ENCODE measurements at places on chromosomes 1 and 21. TPM values are rescaled to one million over a fixed set of nuclear protein-coding genes. Genes with fewer than 3 reads are reported as not detected.

The PGLYRP4 gene
- total RNA-seq: not detected

The PDC gene
- not detected for total RNA-seq

The ETNK2 gene
- 12.2 TPM for total RNA-seq

The PKP1 gene
- total RNA-seq: not detected

The HSPB7 gene
- total RNA-seq: 3.5 TPM

The VAMP4 gene
- total RNA-seq: 7.7 TPM

The OR2G3 gene
- not detected for total RNA-seq

The EDEM3 gene
- total RNA-seq: 41.9 TPM

The KRTAP19-3 gene
- not detected for total RNA-seq

The C1orf216 gene
- 19.9 TPM for total RNA-seq

The NHLH2 gene
- under 0.01 TPM for total RNA-seq

The RGS13 gene
- not detected for total RNA-seq

DNA sequence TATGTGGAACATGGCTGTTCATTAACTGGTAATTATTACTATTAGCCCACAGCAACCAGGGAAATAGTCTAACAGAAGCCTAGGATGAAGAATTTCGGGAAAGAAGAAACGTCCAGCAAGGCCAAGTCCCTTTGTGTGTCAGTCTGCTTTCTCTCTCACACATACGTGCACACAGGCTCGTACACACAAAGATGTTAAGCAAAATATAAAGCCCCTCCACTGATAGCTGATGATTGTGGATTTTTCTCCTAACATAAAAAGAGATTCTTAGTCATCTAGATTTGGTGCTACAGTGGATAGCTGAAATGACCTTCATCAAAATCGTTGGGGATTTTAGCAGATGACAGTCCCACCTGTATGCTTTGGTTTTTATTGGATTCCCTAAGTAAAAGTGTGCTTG is 42.1 kb upstream of the A3GALT2 start:
- DNase-seq: no peak

GRCh38 chr1:227733309-227733705 is 1.8 kb downstream of the JMJD4 start:
- no peak for DNase-seq

DNA sequence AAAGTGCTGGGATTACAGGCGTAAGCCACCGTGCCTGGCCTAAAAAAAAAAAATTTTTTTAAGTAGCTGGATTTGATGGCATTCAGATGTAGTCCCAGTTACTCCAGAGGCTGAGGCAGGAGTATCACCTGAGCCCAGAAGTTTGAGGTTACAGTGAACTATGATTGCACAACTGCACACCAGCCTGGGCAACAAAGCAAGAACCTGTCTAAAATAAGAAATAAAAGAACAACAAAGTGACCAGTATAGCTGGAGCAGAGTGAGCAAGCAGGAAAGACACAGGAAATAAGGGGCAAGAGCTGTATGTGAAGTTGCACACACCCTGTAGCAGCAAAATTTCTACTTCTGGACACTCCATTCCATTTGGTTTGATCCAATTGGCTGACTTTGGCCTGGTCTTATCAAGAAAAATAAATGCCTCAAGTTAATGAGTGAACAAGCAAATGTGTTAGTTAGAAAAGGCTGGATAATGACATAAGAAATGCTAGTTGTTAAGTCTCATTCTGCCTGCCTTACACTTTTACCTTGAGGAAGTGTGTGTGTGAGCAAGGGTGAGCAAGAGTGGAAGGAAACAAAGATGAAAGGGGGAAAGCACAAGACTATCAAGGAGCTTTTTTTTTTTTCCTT is 7.9 kb downstream of the ATP5IF1 start:
- no peak for DNase-seq

DNA sequence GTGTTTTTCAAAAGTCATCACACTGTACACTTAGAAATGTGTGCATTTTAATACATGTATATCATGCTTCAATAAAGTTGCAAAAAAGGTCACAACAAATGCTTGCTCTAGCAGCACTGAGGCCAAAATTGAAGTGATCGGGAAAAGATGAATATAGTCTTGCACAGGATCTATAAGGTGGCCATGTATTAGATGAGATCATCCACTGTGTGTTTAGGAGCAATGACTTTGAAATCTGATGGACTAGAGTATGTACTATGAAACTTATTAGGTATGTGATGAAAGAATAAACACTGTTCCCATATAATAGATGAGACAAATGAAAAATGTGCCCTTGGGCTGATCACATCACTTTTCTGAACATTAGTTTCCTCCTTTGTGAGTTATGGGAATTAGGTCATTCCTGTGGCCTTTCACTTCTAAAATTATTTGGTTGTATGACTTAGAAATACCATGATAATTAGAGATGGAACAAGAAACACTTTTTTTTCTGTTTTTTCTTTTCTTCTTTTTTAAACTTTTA is 984.6 kb downstream of the ADGRL2 start:
- no peak for DNase-seq

DNA sequence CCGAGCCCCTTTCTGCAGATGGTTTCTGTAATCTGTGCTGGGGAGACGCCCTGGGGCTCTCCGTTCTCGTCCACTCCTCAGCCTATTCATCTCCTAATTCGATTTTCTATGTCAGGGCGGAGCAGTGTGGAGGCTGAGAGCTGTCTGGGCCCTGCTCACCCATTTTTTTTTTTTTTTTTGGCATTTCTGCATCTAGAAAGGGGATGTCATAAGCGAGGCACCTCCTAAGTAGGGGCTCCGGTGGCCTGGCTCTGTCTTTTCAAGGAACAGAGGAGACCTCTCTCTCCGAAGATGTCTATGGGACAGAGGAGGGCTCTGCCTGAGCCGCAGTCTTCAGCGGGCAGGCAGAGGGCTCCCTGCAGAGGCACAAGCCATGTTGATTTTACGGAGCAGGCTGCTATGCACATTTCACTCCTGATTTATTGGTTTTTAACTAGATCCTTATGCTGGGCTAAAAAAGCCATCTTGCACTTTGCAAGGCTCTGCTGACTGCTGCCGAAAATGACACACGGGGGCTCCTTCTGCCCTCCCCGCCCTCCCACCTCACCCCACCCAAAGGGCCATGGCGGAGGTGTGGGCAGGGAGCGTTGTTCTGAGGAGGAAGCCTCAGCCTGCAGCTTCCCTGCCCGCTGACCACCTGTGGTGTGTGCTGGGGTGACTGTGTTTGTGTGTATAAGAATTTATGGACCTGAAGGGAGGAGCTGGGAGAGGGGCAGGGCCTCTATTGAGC is 71.0 kb downstream of the FOXD2 start:
- peak; percentile 31 for DNase-seq

DNA sequence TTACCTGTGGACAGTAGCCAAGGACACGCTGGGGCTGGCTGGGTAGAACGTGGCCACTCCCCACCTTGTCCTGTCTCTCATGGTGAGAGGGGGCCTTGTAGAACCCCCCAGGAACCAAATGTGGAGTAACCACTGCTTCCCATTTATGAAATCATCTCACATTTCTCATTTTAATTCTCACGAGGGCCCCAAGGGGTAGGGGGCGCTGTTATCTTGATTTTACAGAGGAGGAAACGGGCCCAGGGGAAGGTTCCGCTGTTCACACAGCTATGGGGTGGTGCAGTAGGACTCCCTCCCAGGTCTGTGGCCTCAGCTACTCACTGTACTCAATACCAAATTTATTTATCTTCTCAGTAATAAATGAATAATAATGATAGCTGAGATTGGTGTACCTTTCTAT is 5.5 kb downstream of the SMPDL3B start:
- peak; percentile 23 for DNase-seq

GRCh38 chr1:246355411-246356230 is 151.5 kb downstream of the SMYD3 start:
- no peak for DNase-seq

DNA sequence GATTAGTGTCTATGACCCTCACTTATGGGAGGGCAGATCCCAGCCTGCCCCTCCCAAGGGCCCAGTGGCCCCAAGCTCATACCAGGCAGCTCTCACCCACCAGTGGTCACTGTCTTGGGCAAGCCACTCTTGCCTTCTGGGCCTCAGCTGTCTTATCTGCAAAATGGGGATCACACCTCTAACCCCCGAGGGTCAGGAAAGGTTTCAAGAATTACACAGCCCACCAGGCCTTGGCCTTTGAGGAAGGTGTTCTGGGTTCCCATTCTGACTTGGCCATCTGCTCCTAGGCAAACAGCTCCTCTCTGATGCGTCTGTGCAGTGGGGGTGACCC is 16.8 kb downstream of the RUNX3 start:
- no peak for DNase-seq

- no peak for DNase-seq
Measured at GRCh38 chr21:17823846-17824245, 4.7 kb upstream of the C21orf91 start.

DNA sequence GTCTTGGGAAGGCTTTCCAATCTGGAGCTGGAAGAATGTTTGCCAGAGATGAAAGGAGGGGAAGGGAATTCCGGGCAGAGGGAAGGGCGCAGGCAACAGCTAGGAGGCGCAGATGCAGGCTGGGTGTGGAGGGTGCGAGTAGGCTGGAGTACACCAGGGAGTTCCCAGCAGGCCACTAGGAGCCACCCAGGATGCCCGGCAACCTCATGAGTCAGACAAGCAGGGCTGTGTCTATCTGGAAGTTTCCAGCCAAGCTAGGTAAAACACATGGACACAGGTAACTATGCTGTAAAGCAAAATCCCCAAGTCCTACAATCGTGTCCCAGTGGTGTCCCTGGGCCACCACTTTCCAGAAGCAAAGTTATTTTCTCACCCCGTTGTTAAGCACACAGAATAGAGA is 990 bp upstream of the NBL1 start:
- DNase-seq: peak; percentile 35

DNA sequence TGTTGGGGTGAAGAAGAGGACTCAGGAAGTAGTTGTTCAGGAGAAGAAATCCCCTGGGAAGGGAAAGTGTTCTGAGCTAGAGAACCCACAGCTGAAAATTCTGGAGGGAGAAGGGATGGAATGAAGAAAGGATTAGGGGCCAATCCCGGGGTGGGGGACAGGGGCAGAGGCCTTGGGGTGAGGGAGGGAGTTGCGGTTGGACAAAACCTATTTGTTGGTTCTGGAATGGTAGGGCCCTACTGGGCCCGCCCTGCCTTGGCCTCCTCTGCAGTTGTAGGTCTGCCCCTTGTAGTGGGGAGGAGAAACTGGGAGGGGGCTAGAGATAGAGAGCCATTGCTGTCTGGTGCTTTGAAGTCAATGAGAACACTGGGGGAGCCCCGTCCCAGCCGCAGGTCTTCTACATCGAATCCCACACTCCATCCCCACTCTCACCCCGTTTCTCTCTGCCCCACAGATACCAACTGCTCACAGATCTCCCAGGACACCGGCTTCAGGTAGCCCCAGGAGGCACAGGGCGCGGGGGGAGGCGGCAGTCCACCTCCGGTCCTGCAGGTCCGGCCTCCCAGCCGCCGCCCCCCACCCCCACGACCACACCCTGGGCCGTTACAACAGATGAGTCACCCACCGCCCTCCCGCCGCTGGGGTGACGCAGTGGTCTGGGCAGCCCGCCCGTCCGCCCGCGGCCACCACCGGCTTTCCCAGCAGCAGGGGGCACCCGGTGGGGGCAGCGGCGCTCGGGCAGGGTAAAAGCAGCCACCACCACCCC is 1.1 kb downstream of the TAGLN2 start:
- DNase-seq: peak; percentile 93

GRCh38 chr1:226663327-226663704 is 75.8 kb downstream of the ITPKB start:
- DNase-seq: no peak

GRCh38 chr1:216457356-216457755 is 34.1 kb upstream of the USH2A start:
- DNase-seq: no peak

DNA sequence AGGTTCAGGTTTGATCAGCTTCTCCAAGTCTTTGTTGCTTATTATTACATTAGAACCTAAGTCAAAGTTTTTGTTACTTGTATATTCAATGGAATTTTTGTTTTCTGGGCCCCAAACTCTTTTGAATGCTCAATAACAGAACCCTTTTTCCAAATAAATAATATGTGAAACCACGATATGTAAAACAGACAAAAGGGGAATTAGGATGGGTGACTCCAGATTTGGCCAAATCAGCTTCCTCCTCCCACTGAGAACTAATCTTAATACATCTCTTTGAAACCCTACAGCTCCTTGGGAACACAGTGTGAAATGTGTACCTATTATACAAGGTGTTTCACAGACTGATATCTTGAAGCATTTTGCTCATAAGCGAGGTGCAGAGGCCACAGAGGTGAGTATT is 67.0 kb upstream of the TNFSF18 start:
- DNase-seq: no peak

GRCh38 chr1:24860841-24861240 is 69.2 kb downstream of the RUNX3 start:
- no peak for DNase-seq

DNA sequence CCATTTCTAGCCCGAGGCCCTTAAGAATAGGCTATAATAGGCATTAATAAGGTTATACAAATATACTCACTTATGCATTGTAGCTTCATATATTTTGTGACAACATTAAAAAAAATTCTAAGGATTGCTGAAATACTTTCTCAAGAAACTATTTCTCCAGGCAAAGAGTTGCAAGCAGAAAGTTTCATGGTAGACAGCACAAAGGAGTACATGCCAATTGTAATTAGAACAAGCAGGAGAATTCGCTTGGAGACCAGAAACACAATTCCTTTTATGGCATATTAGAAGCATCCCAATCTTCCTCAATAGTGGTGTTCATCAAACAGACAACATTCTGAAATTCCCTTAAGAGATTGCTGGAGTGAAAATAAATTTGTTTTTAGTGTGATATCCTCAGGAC is 122.8 kb downstream of the CRB1 start:
- no peak for DNase-seq

DNA sequence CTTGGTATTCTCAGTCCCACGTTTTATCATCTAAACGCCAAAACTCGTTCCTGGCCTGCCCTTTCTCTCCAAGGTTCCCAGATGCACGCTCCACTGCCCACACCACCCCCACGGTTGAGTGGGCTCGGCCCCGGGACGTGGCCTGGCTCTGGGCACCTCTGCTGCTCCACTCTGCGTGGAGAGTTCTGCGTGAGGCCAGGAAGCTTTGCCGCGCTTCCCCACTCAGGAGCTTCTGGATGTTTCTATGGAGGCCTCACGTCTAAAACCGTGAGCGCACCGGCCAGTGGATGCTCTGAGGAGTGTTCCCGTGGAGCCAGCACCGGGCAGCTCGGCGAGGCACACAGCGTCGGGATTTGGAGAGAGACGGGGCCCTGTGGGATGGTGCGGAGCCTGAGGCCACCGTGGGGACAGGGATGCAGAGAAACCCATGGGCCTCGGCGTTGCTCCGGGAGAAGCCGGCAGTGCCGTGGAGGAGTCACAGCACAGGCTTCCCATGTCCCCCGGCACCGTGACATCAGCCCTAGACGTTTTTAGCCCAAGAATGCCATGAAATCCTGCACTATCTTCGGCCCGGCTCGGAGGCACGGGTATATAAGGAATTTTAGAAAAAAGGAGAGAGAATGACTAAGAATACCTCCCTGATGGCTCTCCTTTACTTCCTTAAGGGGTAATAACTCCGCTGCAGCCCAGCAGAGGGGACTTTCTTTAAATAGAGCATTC is 125.9 kb downstream of the PRDM16 start:
- DNase-seq: no peak

- DNase-seq: no peak
Measured at GRCh38 chr1:205417870-205418635, 3.8 kb downstream of the LEMD1 start.

DNA sequence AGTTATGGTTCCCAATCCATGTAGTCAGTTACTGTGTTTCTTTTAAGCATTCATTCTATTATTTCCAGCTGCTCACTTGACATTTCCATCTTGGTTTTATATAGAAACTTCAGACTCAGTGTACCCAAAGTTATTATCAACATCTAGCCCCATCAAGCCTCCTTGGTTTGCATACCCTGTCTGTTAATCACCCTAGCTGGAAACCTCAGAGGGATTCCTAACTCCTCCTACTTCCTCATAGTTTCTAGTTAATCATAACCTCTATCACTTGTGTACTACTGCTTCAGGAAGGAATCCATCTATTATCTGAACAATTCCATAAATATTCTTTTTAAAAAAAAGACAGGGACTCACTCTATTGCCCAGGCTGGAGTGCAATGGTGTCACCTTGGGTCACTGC is 293.3 kb downstream of the SDCCAG8 start:
- DNase-seq: peak; percentile 52
